ENCODE measurements at places on chromosomes 7 and 10.

DNA sequence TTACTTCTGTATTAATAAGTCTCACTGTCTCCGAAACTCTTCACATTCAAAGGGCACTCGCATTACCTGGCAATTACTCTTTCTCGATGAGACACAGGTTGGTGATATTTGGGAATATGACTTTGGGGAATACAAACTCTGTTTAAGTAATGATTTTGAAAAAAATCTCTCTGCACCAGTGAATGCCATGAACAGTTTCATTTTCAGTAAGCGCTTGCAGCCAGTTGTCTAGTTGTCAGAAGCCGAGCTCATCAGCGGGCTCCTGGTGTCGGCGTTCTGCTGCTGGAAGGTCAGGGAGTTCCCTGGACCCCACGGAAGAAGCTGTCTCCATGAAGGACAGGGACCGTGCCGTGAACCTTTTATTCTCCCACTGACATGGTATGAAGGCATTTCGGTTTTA, 57.7 kb downstream of the PTPRE start:
- H3K27me3 ChIP-seq: peaks cover 2% of the 10 kb centered on the region
- no peak overlapping the region for H3K27ac ChIP-seq
- no peak overlapping the region for H3K4me3 ChIP-seq
- no peaks in the 10 kb centered on the region for H3K36me3 ChIP-seq
- no peak for DNase-seq
- no peaks in the 10 kb centered on the region for H3K4me1 ChIP-seq

DNA sequence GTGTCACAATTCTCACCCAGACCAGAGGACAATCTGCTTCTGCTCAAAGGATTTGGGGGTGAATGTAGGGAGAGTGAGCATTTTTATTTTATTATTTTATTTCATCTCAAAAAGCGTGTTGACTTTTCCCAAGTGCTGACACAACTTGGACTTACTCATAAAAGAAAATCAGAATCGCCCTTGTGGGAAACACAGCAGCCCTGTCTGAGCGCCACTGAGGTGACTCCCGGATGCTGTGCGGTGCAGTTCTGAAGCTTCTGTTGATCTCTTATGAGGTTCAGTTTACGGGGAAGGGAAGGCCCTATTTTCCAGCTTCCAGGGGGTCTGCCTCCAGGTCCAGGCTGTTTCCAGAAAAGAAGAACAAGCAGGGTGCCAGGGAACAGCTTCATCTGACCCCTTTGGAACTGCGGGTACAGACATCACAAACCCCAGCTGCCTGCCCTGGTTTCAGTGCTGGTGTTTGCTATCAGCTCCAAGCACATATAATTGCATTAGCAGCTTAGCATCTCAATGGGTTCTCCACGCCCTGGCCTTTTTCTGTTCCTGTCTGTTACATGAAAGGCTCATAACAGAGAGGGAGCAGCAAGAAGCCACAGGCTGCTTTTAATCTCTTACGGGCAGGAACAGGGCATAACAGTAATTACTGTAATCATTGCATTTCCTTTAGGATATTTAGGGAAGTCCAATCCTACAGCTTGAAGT, 52.4 kb downstream of the PARP12 start:
- H3K27me3 ChIP-seq: peaks cover 5% of the 10 kb centered on the region
- no peaks in the 10 kb centered on the region for H3K4me1 ChIP-seq
- DNase-seq: no peak
- H3K36me3 ChIP-seq: no peaks in the 10 kb centered on the region

- H3K27me3 ChIP-seq: no peaks in the 10 kb centered on the region
- DNase-seq: no peak
- H3K4me3 ChIP-seq: no peak overlapping the region
- no peaks in the 10 kb centered on the region for H3K36me3 ChIP-seq
- no peaks in the 10 kb centered on the region for H3K4me1 ChIP-seq
Measured at GRCh38 chr7:97246317-97246716, 128.8 kb downstream of the SDHAF3 start.

GRCh38 chr10:24907956-24908355, 44.5 kb downstream of the PRTFDC1 start:
- no peaks in the 10 kb centered on the region for H3K36me3 ChIP-seq
- no peak overlapping the region for H3K27ac ChIP-seq
- peaks cover 4% of the 10 kb centered on the region for H3K4me1 ChIP-seq

DNA sequence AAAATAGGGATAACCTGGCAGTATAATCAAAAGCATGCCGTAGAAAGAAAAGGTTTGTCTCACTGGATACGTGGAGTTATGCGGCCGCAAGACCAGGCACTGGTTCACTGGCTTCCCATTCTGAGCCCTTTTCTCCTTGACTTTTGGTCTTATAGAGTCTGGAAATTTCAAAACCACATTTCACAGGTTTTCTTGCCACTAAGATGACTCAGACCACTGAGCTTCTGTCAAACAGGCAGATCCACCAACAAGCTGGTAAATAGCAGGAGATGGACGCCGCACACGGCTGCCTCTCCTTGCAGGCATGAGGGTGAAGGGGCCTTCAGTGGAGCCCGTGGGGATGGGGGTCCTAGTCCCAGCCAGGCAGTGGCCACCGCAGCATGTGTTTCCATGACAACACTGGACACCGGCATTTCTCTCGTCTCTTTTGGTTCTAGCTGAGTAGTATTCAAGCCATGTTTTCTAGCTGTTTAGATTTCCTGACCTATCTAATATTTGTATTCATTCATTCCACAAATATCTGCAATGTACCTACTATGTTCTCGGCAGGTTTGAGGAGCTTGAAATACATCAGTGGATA, 55.5 kb downstream of the KLF6 start:
- no peak overlapping the region for H3K27ac ChIP-seq
- no peak overlapping the region for H3K4me3 ChIP-seq
- peaks cover 22% of the 10 kb centered on the region for H3K27me3 ChIP-seq

GRCh38 chr10:26628395-26628794, 69.1 kb upstream of the PDSS1 start:
- DNase-seq: no peak
- peaks cover 11% of the 10 kb centered on the region for H3K27me3 ChIP-seq
- peaks cover 2% of the 10 kb centered on the region for H3K4me1 ChIP-seq
- H3K4me3 ChIP-seq: no peak overlapping the region

DNA sequence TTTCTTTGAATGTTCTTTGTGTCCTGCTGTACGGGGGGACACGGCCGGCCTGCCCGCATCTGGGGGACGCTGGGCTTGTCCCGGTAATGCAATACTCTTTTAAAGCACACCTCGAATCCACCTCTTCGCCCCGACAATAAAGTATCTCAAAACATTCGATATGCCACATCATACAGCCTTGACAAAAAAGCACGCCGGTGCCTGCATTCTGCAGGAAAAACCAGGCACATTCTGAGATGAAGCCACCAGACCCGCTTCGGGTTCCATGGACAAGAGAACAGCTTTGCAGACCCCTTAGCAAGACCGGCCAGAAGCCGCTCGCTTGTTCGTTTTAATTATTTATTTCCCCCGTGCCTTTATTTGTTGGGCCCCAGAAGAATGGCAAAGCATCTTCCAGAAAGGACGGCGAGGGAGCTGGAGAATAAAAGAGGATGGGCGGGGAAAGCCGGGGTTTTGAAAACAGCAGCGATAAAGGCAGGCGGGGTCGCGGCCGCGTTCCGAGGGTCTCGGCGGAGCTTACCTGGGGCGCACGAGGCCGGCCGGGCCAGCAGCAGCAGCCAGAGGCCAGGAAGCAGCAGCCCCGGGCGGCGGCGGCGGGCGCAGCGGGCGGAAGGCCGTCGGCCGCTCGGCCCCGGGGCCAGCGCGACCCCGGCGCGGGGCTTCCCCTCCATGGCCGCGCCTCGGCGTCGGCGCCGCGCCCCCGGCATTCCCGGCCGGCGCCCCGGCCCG, 462 bp downstream of the KIAA1549 start:
- H3K27me3 ChIP-seq: peaks cover 49% of the 10 kb centered on the region
- H3K27ac ChIP-seq: no peak overlapping the region
- DNase-seq: no peak
- peak overlapping the region; percentile 87 for H3K4me3 ChIP-seq

DNA sequence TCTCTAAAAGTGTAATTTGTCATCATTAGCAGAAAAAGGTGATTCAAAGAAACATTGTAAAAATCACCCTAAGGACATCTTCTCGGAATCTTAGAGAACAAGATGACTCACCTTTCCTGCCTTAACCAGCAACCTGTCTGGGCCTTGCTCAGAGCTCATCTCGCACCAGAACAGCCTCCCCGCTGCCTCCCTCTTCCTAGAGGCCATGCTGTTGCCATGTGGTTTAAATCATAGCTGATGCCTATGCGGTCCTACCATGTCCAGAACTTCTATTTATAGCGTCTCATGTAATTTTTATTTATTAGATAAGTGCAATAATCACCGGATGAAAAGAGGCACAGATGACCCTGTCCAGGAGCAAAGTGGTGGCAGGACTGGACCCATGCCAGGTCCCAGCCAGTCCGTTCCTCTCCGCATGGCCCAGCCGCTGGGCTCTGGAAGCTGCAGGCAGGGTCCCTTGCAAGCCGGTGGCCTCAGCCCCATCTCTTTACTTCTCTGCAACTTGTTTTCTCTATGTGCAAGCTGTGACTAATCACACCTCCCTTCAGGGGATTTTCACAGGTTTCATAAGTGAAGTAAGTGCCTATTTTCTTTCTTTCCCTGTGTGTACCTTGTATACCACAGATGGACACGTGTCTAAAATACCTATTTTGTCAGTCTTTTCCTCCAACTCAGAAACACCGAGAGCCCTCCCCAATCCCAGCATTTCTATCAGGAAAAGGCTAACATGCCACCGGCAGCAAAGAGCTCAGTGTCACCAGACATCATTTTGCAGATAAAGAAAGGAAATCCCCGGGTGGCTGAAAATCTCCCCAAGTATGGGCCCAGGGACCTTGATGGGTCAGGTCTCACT, 27.1 kb downstream of the KLF6 start:
- H3K36me3 ChIP-seq: no peaks in the 10 kb centered on the region
- H3K4me1 ChIP-seq: peaks cover 61% of the 10 kb centered on the region
- peak overlapping the region; percentile 70 for H3K4me3 ChIP-seq
- H3K27ac ChIP-seq: peak overlapping the region; percentile 94
- DNase-seq: peak; percentile 67

Data from T-helper 2 cell treated with Interferon-gamma antibody and Interleukin-4, amounts not matched to agents 5 μg/mL and 100 μg/mL, for 36 hours (primary cell).